ENCODE measurements at places on chromosomes 5 and 9. TPM values are rescaled to one million over a fixed set of nuclear protein-coding genes. Genes with fewer than 3 reads are reported as not detected.

The TSLP gene
- total RNA-seq, result 0.36 TPM

GRCh38 chr5:111697215-111697614, 59.8 kb downstream of the NREP start:
- DNase-seq, result no peak

DNA sequence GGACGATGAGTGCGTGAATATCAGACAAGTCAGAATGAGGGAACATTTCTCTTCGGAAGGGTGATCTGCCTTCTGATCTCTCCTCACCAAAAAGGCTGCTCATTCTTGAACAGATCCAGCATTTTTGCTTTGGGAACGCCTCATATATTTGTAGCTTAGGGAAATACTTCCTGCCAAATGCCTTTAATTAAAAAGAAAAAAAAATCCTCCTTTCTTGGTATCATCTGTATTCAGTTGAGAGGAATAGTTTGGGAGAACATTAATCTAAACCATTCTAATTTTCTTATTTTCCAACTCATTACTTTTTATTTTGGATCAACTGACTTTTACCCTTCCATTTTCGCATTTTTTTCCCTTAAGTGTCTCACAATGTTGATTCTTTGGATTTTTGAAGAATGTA, 163.4 kb downstream of the SNX18 start:
- no peak for DNase-seq

The SNCB gene
- total RNA-seq, result not detected

GRCh38 chr9:112273876-112274275, 59.5 kb downstream of the PTBP3 start:
- DNase-seq, result no peak

DNA sequence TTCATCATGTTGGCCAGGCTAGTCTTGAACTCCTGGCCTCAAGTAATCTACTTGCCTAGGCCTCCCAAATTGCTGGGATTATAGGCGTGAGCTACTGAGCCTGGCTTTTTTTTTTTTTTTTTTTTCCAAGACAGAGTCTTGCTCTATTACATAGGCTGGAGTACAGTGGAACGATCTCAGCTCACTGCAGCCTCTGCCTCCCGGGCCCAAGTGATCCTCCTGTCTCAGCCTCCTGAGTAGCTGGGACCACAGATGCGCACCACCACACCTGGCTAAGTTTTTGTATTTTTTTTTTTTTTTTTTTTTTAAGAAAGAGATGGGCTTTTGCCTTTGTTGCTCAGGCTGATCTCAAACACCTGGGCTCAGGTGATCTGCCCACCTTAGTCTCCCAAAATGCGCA, 26.2 kb upstream of the GPR21 start:
- no peak for DNase-seq

The SMU1 gene
- total RNA-seq, result 12.5 TPM

- DNase-seq, result no peak
Observed at GRCh38 chr9:129708793-129709192, 43.3 kb downstream of the PRRX2 start.

DNA sequence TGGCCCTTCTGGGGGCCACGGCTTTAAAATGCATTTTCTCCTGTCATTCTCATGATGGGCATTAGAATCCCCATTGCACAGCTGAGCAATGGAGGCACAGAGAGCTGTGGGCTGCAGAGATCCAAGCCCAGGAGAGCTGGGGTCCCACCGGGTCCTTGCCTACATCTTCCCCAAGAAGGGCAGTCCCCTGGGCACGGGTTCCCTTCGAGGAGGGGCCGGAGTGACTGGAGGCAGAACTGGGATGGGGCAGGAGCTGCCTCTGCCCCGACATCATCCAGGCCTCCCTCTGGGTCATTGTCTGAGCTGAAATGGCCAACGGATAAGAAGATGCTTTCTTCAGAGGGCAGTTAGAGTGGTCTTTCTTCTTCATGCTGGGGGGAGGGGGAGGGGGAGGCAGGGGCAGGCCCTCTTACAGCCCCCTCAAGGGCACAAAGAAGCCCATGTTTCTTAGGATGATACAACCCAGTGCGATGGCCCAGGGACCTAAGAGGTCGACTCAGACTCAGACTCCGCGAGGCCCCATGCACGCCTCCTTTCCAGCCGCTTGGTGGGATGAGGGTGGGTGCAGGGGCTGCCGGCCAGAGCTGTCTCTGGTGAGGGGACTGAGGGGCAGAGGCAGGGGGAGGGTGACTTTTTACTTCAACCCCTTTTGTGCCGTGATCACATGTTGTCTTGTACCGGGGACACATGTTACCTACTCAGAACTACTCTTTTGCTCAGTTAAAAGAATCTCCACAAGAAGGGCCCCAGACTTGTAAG, 112.4 kb upstream of the IRX2 start:
- no peak for DNase-seq

- DNase-seq, result no peak
Observed at GRCh38 chr5:112310746-112311145, 108.3 kb downstream of the EPB41L4A start.

- no peak for DNase-seq
Observed at GRCh38 chr9:124410321-124410913, 4.8 kb downstream of the PSMB7 start.

DNA sequence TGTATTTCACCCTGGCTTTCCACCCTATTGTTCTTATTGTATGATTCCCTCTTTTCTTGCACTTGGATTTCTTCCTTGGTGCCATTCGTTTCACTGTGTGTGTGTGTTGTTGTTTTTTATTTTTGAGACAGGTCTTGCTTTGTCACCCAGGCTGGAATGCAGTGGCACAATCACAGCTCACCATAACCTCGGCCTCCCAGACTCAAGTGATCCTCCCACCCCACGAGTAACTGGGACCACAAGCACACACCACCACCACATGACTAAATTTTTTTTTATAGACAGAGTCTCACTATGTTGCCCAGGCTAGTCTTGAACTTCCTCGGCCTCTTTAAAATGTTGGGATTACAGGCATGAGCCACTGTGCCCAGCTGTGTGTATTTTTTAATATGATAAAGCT, 72.0 kb downstream of the MLLT3 start:
- DNase-seq, result no peak

- DNase-seq, result no peak
Observed at GRCh38 chr9:105320568-105320967, 76.1 kb downstream of the SLC44A1 start.

The SLC23A1 gene
- not detected for total RNA-seq

DNA sequence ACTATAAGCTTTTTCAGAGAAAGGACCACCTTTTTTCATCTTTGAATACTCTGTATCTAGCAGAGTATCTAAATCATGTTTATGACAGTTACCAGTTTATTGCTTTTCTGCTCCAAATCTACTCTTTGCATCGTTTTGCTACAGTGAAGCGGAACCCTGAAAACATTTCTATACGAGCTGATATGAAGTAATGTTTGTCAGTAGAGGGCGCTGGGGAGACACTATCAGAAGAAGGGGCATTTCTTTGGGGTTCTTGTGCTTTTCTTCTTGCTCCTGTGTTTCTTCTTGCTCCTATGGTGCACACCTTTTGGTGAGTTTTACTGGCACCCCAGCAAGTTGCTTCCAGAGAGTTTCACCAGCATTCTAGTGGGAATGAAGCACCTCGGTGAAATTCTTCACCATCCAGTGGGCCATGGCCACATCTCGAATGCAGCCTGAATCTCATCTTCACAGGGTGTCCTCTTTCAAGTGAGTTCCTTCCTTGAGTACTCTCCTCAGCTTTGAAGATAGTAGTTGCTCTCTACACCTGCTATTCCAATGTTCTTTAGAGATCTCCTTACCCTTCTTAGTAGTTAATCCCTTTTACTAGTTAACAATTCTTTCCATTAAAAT, 98.4 kb downstream of the FGF1 start:
- DNase-seq, result no peak

GRCh38 chr5:179313849-179314521, 31.3 kb downstream of the ADAMTS2 start:
- peak; percentile 47 for DNase-seq

DNA sequence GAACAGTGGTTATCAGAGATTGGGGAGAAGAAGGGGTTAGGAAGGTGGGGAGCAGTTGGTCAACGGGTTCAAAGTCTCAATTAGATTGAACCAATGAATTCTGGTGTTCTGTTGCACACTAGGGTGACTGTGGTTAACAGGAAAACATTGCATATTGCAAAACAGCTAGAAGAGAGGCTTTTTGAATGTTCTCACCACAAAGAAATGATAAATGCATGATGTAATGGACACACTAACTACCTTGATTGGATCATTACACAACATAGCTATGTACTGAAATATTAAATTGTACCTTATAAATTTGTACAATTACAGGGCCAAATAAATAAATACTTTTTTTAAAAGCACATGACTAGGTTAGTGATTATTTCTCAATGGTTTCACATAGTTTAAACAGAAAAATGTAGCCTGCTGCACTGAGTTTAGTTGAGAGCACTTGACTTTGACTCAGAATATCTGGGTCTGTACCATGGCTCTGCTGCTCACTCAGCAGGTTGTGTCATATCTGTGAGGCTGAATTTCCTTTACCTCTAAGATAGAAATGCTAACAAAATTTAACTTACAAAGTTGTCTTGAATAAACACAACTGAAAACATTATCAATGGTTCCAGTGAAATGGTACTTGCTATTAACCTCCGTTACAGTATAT, 30.4 kb downstream of the NUDT12 start:
- no peak for DNase-seq

The TAF11L5 gene
- total RNA-seq, result not detected

DNA sequence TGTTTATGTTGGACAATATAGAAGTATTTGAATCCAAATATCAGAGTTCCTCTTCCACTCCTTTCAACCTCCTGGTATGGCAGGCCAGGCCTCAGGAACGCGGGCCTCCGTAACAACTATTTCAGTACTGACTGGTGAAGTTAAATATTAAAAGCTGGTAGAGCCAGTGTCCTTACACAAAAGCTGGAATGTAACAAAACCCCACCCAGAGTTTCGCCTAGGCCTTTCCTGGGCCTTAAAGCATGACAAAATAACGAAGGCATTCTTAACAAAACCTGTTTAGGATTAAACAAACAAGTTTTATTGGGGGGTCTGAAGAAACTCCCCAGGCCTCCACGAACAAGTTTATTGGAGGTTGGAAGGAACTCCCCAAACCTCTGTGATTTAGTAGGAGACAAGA, 61.6 kb upstream of the GNE start:
- DNase-seq, result no peak

GRCh38 chr5:168712280-168712924, 133.2 kb upstream of the PANK3 start:
- no peak for DNase-seq

The PDCD1LG2 gene
- 1.7 TPM for total RNA-seq

GRCh38 chr9:136053757-136054142, 41.3 kb downstream of the NACC2 start:
- DNase-seq, result no peak

GRCh38 chr9:104961238-104961637, 33.3 kb upstream of the ABCA1 start:
- DNase-seq, result no peak

DNA sequence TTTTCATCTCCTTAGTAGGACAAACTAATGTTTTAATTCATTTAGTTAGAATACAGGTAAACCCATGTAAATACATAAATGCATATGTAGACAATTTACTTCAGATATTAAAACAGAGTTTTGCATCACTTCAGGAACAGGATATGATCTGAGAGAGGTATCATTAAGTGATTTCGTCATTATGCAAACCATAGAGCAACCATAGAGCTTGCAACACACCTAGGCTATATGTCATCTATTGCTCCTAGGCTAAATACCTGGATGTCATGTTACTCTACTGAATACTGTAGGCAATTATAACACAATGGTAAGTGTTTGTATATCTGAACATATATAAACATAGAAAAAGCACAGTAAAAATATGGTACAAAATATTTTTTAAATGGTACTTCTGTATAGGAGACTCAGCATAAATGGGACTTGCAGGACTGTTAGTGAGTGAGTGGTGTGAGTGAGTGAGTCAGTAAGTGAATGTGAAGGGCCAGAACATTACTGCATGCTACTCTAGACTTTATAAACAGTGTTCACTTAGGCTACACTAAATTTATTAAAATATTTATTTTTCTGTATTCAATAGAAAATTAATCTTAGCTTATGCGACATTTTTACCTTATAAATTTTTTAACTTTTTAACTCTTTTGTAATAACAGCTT, 1377.5 kb upstream of the CDH9 start:
- no peak for DNase-seq

DNA sequence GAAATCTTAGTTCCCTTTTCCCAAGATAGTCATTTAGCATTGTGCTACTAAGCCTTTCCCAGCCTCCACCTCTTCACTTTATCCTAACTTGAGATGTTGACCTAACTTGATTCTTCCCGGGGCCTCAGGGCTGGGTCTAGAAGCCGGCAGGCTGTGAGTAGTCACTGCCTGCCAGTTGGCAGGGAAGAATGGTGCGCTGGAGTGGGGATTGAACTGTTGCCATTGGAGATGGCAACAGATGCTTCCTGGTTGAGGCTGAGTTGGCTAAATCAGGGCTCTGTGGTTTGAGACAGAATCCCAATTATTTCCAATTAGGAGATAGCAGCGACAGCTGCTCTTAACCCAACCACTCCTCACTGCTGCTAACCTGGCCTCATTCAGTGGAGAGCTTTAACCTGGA, 343.1 kb downstream of the BRINP1 start:
- DNase-seq, result peak; percentile 50

The ENTREP1 gene
- 21.4 TPM for total RNA-seq

The CCDC183 gene
- 0.31 TPM for total RNA-seq

GRCh38 chr5:156685481-156685880, 164.6 kb upstream of the PPP1R2B start:
- no peak for DNase-seq

DNA sequence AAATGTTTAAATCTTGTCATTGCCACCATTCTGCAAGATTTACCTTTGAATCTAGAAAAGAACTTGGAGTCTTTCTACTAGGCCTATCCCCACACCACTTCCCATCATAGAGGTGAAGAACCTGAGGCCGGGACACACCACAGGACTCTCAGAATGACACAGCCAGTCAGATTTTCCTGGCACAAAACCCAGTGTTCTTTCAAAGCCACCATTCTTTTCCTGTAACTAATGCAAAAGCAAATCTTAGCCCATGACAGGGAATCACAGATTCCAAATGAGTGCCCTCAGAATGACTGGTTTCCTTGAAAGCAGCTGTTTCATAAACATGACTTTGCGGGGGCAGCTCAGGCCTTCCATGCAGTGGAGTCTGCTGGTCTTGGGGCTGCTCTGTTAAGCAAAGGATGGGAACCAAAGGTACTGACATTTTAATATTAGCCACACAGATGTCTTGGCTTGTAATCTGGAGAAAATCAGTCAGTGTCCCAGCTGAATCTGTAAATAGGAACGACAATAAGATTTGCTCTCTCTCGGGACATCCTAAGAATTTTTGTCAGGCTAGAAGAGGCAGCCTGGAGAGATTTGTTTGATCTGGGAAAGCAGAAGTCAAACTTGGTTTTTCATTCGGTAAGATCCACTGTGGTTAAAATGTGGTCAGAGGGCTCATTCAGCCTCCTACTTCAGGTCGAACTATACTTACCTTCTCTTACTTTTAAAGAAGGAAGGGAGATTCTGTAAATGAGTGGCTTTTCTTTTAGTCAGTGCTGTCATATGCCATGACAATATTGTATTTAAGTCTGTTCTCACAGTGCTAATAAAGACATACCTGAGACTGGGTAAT, 115.1 kb downstream of the PALM2AKAP2 start:
- no peak for DNase-seq

- no peak for DNase-seq
Observed at GRCh38 chr9:83423815-83424707, 114.1 kb downstream of the FRMD3 start.

GRCh38 chr5:150147670-150148069, 8.0 kb downstream of the PDGFRB start:
- DNase-seq, result no peak

All from gastrocnemius medialis (tissue), 4 donors.